ENCODE measurements at places on chromosomes 2 and 18.

DNA sequence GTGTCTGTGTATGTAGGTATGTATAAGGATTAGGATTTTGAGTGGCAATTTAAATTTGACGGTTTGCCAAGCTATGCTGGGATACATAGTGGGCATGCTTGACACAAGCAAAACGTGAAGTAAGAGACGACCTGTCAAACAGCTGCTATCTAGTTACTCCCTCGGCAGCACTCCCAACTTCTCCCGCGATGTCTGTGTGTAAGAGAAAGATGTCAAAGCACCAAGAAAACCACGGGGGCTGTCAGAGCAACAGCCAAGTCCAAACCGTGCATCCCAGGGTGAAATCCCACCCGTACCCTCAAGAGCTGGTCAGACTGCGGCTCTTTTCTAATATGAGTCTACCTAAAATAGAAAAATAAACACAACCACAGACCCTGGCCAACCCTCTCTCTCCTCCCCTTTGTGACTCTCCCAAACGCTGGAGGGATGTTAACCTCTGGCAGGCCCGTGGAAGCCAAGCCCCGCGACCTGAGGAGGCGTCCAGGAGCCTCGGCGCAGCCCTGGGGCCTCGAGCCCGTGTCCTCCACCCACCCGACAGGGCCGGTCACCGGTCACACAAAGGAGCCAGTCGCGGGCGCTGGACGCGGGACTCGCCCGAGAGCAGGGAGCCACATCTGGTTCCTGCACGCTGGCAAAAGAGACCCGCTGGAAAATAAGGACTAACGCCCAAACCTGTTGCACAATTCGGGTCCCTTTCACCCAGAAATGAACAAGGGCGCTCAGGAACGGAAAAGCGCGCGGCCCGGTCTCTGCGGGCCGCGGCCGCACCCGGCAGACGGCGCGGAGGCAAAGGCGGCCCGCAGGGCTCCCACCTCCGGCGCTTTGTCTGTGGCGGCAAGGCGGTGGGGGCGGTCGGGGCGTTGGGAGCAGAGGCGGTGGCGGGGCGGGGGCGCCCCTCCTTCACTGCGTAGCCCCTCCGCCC, 925 bp downstream of the SESTD1 start:
- DNase-seq = peak; percentile 66

GRCh38 chr2:76569819-76570218, 859.1 kb upstream of the GCFC2 start:
- no peak for DNase-seq

DNA sequence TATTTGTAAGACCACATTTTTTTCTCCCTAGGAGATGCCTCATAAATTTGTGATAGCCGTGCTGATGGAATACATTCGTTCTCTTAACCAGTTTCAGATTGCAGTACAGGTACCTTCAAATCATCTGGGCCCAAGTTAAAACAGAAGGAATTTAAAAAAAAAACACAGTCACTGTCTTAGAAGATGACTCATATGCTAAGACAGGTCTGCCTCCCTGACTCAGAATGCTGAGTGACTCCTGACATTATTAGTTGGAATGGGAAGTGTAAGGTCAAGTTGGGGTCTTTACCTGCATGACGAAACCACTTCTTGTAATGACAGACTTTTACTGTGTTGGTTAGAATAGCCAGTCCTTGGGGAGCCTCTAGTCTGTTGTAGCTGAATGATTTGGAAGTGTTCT, 26.3 kb downstream of the RMC1 start:
- no peak for DNase-seq

- DNase-seq = no peak
Observed at GRCh38 chr2:174516501-174517378, 29.9 kb upstream of the GPR155 start.

DNA sequence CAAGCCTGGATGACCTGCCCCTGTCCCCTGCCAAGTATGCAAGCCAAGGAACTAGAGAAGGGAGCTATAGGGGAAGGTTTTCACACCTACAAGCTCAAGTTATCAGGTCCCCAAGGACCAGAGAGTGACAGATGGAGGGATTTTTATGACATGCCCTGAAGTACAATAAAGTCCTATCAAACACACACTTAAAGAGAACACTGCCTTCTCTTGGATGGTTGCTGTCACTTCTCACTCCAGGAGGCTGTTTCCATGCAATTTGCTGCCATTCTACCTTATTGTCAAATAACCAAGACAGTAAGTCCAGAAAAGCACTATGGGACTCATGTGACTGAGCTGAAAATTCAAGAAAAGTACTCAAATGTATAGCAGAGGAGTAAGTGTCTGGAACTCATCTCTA, 76.6 kb upstream of the DDX18 start:
- DNase-seq = no peak

DNA sequence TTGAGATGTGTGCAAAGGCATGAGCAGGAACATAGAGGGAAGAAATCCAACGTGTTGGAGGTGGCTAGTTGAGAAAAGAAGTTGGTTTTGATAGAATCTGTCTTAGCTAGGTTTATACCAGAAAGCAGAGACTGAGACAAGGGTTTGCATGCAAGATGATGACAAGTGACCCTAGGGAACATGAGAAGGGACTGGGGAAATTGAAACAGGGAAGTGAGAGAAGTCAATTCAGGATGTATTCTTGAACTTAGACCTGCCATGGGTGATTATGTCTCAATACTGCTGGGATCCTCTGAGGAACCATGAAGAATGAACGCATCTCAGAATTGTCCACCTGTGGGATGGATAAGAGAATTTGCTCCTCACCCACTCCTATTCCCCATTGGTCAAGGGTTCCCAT, 20.5 kb downstream of the IL36A start:
- no peak for DNase-seq

DNA sequence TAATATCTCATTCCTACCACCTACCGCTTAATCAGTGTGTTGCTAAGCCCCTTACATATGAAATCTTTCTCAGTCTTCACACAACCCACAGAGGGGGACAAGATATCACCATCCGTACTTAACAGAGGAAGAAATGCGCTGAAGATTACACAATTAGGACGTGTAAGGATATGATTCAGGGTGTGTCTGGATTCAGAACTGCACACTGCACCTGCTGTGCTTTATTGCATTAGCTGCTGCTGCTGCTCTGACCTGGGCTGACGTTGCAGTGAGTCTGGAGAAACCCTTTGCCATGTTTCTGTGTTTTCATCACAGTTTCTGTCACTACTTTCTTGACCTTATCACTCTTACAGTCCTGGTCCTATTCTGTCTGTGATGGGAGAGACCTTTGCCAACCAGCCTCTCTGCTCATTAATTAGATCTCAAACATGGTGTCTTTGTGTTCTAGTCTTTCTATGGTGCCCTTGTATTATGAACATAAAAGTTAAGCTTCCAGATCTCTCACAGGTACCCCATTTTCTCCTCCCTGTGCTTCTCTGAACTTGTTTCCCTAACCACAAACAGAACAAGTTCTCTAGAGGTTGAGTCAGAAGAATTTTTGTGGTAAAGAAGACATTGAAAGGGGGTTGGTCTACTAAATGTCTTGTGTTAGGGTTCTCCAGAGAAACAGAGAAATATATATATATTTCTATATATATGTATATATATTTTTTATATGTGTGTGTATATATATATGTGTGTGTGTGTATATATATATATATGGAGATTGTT, 92.9 kb upstream of the CYP1B1 start:
- DNase-seq = no peak

DNA sequence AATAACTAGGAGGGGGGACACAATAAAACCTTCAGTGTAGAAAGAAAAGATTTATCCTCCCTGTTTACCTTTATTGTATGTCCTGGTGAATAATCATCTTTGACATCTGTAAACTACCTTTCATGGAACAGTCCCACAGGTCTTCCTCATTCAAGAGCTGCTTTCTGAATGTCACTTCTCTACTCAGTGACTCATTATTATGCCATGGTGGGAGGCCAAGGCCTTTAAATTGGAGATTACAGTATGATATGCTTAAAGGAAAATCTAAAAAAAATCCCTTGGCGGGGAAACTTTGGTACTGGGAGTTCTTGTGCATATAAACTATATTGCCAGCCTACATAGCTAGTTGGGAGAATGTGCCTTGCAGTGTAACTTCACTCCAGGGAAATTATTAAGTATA, 713.0 kb downstream of the TDRD15 start:
- DNase-seq = no peak

GRCh38 chr2:5725794-5726463, 33.7 kb downstream of the SOX11 start:
- DNase-seq = peak; percentile 65

DNA sequence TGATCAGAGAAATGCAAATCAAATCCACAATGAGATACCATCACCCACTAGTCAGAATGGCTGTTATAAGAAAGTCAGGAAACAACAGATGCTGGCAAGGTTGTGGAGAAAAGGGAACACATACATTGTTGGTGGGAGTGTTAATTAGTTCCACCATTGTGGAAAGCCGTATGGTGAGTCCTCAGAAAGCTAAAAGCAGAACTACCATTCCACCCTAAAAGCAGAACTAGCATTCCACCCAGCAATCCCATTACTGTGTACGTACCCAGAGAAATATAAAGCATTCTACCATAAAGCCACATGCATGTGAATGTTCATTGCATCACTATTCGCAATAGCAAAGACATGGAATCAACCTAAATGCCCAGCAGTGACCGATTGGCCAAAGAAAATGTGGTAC, 60.7 kb downstream of the ANKRD62 start:
- no peak for DNase-seq

DNA sequence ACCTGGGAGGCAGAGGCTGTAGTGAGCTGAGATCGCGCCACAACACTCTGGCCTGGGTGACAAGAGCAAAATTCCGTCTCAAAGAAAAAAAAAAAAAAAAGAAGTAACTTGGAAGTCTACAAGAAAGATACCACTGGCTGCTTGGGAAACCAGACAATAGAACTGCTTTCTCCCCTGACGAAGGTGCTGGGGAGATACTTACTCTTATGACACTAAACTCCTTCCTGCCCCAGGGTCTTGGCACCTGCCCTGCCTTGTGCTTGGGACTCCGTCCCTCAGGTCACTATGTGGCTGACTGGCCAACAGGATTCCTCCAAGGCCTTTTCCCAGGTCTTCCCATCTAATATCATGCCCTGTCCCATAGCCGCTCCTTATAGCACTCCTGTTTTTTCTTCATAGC, 30.7 kb downstream of the INPP5D start:
- DNase-seq = no peak

DNA sequence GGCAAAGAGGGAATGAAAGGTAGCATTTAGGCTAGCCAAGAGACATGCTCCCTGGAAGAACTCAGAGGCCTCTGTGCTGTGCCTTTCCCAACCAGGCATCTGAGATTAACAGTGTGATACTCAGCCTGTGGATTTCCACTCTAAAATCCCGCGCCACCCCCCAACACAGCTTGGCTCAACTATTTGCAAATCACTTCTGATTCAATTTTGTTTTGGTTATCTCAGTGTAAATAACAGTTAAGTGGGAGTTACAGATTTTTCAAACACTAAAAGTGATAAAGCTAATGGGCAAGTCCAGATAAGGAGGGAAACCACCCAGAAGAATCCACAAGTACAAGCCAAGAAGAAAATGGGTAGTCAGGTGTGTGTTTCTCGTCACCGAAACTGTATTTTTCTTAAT, 1.4 kb upstream of the NRP2 start:
- no peak for DNase-seq

- DNase-seq = no peak
Observed at GRCh38 chr2:31254237-31255203, 20.6 kb downstream of the EHD3 start.

GRCh38 chr2:502831-503230, 174.4 kb downstream of the TMEM18 start:
- DNase-seq = no peak

DNA sequence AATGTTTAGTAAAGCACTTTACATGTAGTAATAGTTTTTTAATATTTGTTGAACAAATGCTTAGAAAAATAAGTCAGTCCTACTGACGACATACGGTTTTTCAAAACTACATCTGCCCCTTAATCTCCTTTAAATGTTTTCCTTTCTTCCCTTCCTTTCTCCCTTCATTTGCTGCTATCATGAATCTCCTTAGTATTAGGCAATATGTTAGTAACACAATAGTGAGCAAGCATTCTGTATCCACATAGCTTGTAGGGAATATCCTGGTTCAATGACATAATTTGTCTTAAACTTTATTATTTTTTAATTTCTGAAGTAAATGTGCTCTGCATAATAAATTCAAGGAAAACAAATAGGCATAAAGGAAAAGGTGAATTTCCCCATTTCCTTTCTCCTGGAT, 79.1 kb downstream of the ACSL3 start:
- no peak for DNase-seq

DNA sequence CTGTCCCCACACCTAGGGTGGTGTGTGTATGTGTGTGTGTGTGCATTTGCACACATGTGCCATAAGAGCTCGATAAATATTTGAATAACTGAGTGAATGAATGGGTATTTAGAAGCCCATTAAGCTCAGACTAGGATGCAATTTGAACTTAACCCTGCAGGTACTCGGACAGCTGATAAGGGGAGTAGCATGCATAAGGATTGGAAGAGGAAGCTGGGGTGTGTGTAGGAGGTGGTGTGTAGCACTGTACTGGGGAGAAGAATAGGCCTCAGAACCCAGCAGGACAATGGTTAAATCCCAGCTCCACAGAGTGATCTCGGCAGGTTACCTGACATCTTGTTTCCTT, 1.8 kb upstream of the KCNF1 start:
- DNase-seq = no peak

DNA sequence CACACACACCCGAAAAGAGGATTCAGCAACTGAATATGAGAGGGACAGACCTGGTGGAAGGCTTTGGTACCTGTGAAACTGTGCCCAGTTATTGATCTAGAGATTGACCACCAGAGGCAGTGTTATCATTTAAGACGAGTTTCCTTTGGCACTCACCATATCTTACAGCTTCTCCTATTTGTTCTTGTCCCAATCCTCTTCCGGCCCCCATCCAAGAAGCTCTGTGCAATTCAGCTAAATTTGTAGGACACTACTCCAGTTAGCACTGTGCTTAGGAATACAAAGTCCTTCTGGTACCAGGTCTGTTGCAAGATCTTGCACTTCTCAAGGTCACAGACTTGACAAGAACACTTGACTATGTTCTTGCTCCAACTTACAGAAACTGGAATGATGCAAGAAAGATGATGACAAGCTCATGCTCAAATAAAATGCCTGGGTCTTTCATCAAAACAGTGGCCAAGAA, 177.7 kb downstream of the TMEM247 start:
- DNase-seq = no peak

GRCh38 chr2:2887772-2888387, 489.7 kb downstream of the EIPR1 start:
- no peak for DNase-seq

- DNase-seq = no peak
Observed at GRCh38 chr2:2662847-2663356, 331.8 kb upstream of the MYT1L start.

DNA sequence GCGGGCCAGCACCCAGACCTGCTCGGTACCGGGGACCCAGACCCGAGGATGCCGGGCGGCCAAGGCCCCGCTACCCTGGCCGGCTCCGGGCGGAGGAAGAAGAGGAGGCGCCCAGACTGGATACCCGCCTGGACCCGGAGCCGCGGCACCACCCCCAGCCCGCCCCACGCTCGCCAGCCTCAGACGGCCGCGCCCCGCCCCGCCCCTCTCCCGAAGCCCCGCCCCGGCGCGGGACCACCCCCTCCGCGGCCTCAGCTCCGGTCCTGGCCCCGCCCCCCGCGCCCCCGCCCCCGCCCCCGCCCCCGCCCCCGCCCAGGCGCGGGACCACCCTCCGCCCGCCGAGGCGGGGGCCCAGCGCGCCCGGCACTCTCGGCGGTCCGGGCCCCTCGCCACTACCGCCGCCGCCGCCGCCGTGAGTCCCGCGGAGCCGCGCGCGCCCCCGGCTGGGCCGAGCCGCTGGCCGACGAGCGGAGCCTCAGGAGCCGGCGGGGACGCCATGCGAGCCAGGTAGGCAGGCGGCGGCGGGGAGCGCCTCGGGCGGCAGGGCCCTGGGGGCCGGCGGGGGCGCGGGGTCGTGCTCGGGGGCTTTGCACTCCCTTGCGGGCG, at the start of gene SH3BP4:
Gene SH3BP4 (plus strand): TSS at position 354 of the 606 bp plus-strand sequence. CDS start 82,986 bp downstream, outside the sequence.
- peak; percentile 92 for DNase-seq
